ENCODE measurements at places on chromosomes 6 and 20. TPM values are rescaled to one million over a fixed set of nuclear protein-coding genes. Genes with fewer than 3 reads are reported as not detected.

DNA sequence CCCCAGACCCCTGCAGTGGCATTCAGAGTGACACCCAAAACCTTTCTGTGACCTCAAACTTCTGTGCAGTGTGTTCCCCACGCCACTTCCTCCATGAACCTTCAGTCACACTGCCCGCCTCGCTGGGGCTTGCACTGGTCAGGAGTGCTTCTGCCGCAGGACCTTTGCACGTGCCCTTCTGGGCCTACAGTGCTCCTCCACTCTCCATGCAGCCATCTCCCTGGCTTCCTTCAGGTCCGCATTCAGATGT, 27.1 kb downstream of the SYNJ2 start:
- DNase-seq, result no peak

DNA sequence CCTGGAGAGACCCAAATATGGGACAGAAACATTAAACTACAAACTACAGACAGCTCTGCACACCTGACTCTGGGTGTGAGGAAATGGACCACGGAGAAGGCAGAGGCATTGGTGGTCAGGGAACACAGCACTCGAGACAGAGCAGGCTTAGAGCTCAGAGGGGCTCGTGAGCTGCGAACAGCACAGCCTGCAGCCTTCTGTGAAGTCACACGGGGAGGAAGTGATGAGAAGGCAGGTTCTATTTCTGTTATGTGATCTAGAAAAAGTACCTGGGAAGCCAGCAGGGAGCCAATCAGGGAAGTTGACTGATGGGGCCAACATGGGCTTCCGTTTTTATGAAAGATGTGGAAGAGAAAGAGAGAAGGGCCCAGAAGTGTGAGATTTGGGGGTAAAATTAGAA, 88.9 kb upstream of the SNAP25 start:
- no peak for DNase-seq

GRCh38 chr6:128663238-128663637, 142.8 kb upstream of the PTPRK start:
- no peak for DNase-seq

DNA sequence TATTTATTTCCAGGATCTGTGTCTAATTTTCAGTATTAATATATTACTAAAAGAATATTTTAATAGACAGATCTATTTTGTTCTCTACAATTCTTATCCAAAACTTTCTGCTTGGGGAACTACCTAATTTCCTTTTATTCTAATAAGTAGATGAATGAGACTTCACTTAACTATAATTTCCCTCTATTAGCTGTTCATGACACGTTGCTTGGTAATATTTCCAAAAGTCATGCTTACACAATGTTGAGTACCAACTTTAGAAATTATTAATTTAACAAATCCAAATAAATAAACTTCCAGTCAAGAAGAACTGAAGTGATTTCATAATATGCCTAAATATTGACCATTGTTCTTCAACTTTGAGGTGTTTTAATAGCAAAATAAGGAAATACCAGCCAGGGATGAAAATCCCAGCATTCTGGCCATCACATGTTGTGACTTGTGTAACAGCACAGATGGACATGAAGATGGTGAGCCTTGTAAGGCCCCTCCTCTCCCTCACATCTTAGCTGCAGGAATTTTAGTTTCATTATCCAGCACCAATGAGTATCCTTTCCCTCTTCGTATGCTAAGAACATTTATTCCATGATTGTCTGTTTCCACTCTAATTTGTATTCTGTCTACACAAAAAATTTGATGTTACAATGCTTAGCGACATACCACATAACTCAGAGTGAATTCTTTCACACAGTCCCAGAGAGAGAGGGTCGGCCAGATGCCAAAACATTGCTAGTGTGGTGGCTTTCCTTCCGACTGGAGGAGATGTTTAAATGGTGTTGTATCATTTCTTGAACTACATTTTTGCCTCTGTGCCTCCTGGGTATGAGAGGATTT, 137.5 kb downstream of the FOXA2 start:
- DNase-seq, result no peak

GRCh38 chr20:23441850-23442313, 2.4 kb downstream of the CSTL1 start:
- no peak for DNase-seq

DNA sequence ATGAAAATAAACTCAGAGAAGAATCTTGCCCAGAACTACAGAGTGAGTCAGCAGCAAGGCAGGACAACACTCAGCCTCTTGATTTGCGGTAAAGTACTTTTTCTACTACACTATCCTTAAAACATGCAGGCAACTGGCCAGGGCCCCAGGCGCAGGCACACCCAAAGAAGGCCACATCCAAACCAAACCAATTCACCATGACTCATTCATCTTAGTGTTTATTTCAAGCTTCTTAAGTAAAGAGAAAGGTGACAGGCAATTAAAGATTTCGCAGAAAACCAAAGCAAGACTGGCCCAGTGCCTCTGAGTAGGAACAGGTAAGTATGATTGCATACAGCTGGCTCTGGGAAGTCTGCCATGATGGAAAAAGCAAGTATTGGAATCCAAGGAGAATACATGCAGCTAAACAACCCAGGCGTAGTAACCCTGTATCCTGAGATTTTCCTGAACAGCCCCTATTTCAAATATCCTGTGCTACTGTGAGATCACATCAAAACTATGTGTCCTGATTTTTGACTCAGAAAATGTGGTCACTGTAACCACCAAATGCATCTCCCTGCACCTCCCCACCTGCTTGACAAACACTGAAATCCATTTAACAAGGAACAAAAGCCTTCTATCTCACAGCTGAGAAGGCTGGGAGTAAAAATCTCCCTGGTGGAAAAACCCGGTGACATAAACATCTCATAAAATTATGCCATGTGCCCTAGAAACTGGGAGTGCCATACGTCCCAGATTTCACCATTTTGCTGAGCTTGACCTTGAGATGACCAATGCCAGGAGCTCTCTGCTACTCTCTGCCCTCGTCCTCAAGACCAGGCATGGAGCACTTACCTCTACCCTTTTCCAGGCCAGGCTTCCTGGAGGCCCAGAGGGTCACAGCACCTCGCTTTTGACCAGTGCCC, 12.4 kb downstream of the WFDC3 start:
- DNase-seq, result peak; percentile 75

GRCh38 chr6:89454300-89454699, 21.3 kb downstream of the ANKRD6 start:
- no peak for DNase-seq

Gene OR2B3
- total RNA-seq, result not detected

Gene APOBEC2
- not detected for total RNA-seq

Gene BNIP5
- total RNA-seq, result not detected

Gene TMEM74B
- 0.07 TPM for total RNA-seq
